ENCODE measurements at places on chromosomes 2 and 18.

DNA sequence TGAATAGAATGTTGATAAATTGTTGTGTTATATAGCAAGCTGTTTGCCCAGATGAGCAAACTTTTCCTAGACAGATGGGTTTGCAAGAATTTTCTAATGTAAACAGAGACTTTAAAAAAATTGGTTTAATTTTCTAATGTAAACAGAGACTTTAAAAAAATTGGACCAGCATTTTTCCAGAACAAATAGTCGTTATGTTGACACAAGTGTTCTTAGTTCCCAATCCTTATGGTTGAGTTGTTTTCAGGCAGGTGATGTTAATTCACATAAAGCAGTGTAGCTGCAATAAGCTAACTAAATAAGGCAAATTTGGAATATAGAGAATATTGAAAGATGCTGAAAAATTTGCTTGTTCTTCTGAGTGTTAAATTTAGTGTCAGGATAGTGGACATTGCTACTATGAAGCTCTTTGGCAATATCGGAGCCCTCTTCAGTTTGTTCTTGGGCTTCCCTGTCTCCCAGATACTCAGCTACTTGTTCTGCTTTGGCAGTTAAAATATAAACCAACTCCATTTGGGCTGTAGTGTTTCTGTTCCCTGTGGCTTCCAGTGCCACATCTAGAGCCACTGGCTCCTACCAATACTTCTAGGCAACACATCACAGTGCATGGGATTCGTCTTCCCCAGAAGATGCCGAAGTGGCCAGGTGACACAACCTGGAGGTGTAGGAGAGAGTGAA, 105.7 kb downstream of the DYNAP start:
- no peak for DNase-seq

DNA sequence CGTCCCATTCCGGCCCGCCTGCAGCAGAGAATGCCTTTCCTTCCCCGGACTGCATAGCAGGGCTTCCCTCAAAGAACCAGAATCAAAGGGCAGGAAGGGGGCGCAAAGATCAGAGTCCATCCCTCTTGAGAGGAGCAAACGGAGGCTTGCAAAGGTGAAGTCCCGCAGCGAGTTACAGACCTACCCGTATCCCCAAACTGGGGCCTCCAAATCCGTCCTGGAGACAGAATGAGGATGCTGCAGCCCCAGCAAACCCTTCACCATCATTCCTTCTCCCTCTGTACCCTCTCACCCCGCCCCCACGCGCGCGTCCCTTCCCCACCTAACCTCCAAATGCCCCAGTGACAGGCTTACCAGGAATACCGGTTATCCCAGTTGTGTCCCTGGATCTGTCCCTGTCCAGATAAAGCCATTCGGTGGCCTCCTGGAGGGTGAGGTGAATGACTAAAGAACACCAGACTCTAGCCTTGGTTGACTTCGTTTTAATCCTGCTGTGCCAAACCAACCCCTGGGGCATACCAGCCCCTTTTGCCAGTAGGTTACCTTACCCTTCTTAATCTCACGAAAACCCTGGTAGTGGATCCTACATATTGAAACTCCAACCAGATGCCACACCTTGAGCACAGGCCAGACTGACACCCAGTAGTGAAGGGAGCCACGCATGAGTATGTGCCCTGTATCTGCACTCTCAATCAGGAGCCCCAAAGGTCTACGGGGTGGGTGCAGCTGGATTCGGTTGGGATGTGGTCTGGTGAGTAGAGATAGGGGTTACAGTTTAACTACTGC, 961 bp upstream of the SLC40A1 start:
- DNase-seq = no peak

DNA sequence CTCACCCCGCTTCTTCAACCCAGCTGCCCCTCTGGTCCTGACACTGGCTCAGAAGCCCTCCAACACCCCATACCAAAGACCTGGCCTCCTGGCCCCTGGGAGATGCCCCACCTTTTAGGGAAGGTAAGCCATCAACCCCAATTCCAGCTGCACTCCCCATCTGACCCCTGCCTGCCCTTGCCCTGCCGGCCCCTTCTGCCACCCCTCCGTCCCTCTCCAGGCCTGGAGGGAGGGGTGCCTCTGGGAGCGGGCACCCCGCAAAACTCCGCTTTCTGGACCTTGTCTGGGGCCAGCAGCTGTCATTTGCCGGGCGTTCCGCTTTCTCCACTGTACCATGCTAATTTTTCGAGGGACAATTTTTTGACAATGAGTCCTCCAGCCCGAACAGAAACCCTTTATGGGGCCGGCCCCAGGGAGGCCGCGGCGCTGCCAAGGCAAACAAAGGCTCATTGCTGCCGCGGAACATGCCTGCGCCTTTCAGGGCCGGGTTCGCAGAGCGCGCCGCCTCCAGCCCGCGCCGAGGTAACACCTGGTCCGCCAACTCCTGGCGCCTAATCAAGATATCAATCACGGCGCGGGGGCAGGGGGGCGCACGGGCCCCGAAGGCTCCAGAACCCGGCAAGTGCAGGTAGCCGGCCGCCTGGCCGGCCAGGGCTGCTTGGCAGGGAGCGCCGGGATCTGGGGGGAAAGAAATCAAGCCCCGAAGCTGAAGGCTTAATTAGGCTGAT, 96.0 kb downstream of the INHBB start:
- DNase-seq = no peak

GRCh38 chr18:26540043-26540628, 8.2 kb downstream of the KCTD1 start:
- DNase-seq = no peak

GRCh38 chr2:12199491-12200211, 453.2 kb downstream of the LPIN1 start:
- DNase-seq = no peak

GRCh38 chr2:47295981-47296635, 106.8 kb upstream of the MSH2 start:
- no peak for DNase-seq
